ENCODE measurements at places on chromosomes 7 and 10.

DNA sequence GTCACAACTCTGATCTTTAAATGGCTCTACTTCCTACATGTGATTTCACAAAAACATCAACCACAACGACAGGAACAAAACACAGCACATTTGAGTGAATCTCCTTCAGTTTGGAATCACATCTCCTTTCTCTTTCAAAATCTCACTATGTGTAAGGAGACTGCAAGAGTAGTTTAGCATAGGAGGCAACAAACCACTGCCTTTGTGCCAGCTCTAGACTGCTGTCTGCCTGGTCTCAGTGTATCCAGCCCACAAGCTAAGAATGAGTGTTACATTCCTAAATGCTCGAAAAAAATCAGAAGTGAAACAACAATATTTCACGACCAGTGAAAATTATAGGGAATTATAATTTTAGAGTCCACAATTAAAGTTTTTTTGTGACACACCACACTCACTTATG, 217.0 kb upstream of the STEAP4 start:
- no peak for DNase-seq

DNA sequence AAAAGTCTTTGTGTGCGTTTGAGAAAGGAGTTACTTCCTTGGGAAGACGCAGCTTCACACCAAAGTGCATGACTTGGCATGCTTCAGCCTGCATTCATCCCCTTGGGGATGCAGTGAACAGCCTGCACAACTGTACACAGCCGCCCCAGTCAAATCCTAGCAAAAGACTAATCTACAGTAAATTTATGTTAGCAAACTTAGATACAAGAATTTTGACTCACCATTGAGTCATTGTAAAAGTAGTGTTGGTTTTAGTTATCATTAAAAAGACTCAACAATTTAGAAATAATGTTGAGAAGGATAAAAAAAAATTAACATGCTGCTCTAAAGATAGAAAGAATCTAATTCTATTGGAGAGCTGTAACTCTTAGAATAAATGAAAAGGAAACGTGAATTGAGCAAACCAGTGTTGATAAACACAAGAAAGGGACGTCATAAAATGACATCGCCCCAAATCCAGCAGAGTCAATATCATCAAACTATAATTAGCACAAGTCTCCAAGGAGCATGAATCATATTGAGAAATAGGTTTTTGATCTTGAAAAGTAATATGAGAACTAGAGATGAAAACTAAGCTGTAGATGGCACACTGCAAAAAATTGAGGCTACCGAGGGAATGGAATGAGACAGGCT, 11.9 kb upstream of the OPTN start:
- no peak for DNase-seq

- no peak for DNase-seq
Observed at GRCh38 chr7:2894118-2894940, 50.2 kb upstream of the GNA12 start.

DNA sequence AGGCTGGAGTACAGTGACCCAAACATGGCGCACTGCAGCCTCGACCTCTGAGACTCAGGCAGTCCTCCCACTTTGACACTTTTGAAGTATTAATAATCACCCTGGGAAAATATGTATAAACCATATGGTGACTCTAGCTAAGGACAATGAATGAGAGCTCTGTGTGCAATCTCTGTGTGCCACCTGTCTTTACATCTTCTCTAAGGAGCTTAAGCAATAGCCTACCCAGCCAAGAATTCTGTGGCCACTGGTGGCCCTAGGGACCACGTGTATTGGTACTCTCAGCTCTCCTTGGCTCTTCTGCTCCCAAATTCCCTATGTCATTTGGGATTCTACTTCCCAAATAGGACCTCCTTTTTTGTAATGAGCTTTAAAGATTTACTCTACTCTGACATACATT, 23.7 kb downstream of the FGF8 start:
- no peak for DNase-seq

DNA sequence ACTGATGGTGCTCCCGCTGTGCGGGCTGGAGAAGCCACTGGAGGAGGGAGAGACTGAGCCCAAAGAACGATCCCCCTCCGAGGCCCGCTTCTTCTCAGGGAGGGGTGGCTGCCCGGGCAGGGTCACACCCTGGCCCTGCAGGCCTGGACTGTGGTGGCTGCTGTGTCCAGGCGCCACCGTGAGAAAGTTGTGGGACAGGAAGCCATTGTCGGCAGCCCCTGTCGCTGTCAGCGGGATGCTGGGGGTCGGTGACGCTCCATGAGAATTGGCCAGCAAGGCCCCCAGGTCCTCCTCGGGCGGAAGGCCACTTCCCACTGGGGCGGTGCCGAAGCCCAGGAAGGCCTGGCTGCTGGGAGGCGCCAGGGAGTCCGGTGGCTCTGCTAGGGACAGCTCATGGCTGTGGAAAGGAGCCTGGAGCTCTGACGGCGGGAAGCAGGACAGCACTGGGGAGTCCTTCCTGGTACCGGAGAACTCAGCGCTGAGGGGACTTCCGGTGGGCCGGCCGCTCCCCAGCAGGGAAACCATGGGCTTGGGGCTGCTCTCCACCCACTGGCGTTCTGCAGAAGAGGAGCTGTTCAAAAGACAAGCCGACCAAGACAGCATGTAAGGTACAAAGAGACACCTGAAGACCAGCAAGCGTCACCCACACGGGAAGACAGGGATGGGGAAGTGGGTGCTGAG, 278.8 kb downstream of the TNS3 start:
- no peak for DNase-seq

DNA sequence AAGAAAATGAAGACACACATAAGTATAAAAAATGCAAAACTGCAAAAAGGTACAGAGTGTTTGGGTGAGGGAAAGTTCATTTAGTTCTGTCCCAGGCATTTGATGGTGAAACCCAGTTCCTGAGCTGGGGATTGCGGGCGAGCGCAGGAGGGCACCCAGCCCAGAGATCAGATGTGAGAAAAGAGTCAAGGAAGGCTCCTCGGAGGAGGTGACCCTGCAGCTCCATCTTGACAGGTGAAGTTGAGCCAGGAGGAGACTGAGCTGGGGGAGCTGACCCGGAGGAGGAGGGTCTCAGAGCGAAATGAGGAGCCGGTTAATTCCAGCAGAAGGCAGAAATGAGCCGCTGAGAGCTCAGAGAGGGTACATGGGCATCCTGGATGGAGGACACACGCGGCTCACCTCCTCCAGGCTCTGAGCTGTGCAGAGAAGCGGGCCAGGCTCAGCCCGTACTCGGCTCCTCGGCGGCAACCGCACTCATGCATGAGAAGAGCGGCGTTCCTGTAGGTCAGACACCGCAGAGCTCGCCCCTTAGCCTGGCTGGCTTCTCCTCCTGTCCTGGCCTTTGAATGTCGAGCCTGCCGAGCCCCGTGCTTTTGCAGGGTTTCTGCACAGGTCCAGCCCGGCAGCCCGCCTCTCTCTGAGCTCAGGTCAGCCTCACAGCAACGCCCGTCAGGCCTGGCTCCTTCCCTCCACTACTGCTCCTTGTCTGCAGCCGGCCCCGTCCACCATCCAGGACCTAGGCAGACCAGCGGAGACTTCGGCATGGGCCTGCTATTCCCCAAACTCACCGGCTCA, 9.5 kb upstream of the RAMP3 start:
- DNase-seq = no peak

DNA sequence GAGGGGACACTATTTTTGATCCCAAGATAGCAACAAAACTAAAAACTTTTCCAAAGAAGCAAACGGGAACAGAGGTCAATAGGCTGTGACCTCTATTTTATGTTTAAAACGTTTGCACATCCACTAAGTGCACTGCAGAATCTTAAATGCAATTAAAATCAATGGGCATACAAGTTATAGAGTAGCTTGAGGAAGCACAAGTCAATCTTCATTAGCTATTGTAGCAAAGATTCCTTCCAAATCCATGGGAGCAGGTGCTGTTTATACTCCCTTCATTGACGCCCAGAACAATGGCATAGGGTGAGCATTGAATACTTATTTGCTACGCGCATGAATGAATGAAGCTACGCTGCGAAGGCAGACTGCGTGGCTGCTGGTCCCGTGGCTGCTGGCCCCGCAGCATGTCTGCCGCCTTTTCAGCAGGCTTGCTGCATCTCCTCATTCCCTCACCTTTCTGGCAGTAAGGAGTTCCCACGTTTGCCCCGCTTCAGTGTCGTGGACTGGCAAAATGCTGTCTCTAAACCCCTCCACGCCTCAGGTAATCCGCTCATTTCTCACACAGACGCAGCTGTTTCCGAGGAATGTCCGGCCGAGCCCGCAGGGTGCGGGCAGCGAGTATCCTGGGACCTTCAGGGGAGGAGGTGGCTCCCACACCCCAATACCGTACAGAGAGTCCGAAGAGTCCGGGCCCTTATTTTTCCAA, 754 bp upstream of the PHYHIPL start:
- DNase-seq = peak; percentile 59

DNA sequence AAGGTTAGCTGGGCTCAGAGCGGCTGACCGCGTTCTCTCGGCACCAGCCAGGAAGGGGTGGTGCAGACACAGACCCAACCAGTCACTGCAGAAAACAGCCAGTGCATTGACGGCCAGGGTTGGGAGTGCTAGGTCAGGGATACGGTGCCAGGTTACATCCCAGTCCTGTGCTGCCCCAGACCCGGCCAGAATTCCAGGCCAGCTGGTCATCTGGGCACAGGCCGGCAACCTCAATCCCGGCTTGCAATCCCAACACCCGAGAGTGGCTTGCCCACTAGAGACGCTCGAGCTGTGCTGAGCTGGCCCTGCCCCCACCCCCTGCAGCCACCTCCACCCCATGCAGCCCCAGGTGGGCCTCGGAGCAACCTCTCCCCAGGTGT, 3.8 kb downstream of the PRAP1 start:
- no peak for DNase-seq

DNA sequence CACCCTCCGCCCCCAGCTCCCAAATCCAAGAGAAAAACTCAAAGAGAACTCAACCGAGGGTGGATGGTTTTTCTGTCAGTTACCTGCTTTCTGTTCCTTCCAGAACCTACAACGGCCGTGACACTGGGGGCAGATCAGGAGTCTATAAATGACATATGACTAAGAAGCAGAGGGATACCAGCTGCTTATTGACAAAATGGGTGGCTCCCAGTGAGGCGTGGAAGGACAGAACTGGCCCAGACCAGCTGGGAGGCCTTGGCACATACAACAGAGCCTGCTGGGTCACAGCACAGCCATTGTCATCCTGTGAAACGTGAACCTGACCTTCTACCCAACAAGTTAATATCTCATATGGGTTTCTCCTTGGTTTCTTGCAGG, 84.3 kb upstream of the ADRB1 start:
- DNase-seq = no peak

DNA sequence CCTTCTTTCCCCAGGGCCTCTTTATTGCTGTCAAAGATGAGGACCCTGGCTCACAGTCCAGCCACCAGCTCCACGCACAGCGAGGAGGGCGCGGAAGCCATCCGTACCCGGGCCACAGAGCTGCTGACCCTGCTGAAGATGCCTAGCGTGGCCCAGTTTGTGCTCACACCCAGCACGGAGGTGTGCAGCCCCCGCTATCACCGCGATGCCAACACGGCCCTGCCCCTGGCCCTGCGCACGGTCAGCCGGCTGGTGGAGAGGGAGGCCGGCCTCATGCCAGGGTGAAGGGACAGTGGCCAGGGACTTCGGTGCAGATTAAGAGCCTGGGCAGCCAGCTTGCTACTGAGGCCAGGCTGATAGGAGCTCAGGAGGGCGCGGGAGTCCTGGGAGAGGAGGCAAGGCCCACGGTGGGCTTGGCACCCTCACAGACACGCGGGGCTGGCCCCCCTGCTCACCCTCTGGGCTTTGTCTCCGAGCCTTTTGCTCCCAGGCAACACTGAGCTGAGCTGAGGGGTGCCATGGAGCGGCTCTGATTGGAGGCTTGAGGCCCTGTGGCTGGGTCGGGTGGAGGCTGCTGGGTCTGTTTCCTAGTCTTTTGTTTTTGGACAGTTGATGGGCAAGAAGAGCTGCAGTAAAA, 15.8 kb downstream of the AP5Z1 start:
- DNase-seq = no peak

DNA sequence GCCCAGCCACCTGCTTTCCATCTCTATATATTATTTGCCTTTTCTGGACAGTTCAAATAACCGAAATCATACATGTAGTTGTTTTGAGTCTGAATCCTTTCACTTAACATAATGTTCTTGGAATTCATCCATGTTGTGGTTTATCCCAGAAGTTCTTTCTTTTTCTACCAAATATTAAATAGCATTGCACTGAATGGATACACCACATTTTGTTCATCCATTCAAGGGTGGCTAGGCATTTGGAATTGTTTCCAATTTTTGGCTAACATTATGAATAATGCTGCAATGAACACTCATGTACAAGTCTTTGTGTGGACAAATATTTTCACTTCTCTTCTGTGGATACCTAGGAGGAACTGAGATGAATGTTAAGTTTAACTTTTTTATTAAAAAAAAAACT, 18.0 kb downstream of the DNAJC1 start:
- DNase-seq = no peak

GRCh38 chr7:30163231-30163894, 28.6 kb downstream of the MTURN start:
- no peak for DNase-seq

- peak; percentile 83 for DNase-seq
Observed at GRCh38 chr10:24207781-24208611, 942 bp upstream of the KIAA1217 start.

- no peak for DNase-seq
Observed at GRCh38 chr10:129030603-129030895, 436.5 kb upstream of the MGMT start.

- DNase-seq = no peak
Observed at GRCh38 chr7:97145068-97145467, 27.6 kb downstream of the SDHAF3 start.

DNA sequence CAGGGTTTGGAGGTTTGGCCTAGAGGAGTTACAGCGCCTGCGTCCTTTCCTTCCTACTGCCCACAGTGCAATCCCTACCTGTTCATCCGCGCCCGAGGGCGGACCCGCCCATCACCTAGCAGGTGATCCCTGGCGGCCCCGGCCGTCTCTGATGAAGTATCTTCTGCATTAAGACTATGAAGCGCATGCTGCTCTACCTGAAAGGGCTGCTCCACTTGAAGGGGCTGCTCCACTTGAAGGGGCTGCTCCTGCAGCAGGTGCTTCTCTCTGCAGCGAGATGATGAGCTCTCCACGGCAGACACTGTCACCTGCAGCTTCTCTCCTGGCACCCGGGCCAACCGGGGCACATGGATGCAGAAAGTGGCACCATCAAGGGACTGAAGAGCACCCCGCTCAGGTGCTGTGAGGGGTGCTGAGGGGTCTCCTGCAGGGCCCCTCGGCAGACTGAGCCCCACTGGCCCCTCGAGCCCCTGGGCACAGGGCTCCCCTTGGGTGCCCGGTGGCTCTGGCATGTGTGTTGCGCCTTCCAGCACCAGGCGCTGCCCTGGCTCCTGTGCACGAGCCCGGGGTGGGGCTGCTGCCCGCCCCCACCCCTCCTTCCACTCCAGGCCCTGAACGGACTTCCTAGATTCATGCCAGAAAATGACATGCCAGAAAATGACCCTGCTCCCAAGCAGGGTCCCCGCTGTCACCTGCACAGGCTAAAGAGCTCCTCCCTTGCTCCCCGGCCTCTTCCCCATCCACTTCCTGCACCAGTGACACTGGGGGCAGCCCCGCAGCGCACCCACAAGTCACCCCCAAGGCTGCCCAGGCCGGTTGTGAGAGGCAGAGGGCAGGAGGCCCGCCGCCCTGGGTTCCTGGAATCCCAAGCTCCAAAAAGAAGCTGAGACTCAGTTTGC, 29.4 kb downstream of the WDR86 start:
- DNase-seq = no peak

- no peak for DNase-seq
Observed at GRCh38 chr7:49321843-49322242, 397.5 kb downstream of the CDC14C start.

GRCh38 chr10:11509036-11509435, 102.4 kb downstream of the USP6NL start:
- no peak for DNase-seq

GRCh38 chr10:95573527-95573926, 12.4 kb upstream of the SORBS1 start:
- no peak for DNase-seq

GRCh38 chr10:132388891-132389432, 8.0 kb upstream of the PWWP2B start:
- no peak for DNase-seq
